ENCODE measurements at places on chromosomes 12 and 14.

DNA sequence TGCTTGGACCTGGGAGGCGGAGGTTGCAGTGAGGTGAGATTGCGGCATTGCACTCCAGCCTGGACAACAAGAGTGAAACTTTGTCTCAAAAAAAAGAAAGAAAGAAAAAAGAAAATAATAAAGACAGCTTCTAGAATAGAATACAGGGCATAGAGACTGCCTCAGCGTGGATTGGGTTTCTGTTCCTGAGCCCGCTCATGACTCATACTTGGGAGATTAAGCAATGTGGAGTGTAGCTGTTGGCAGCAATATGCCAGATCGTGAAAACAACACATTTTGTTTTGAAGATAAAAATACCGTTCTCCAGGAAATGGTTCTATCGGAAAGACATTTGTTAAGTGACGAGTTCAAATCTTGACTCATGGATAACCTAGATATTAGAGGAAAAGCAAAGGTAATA, 67.2 kb downstream of the GLT1D1 start:
- DNase-seq, result no peak

DNA sequence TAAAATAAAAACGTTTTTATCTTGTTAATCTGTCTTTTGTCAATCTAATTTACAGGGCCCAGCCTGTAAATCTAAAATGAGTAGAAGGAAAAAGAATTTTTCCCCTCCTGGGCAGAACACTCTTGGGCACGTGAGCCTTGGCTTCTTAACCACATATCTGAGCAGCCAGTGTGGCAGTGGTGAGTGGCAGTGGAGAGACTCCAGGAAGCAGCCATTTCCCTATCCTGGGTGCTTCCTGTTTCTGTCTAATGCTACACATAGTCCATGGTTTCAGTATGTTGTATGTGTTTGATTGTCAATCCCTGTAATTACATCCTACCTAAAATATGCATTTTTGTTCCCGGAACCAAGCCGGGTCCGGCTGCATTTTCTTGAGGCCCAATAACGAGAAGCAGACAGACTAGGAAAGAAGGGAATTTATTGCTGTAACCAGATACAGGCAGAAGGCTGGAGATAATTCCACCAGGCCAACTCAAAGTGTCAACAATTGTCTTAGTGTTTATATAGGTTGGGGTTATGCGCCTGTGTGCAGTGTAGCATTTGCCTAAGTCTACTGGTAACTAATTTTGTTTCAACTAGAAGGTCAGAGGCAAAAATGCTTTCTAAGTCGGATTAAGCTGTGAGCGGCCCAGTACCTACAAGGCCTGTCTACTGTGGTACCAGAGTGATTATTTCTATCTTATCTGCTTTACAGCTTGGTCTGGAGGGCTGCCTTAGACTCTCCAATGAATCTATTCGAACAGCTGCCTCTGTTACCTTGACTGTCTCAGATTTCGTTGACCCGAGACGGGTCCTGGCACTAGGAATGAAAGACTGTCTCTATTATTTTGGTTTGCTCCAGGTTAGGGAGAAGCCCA, 82.4 kb upstream of the RESF1 start:
- DNase-seq, result no peak

DNA sequence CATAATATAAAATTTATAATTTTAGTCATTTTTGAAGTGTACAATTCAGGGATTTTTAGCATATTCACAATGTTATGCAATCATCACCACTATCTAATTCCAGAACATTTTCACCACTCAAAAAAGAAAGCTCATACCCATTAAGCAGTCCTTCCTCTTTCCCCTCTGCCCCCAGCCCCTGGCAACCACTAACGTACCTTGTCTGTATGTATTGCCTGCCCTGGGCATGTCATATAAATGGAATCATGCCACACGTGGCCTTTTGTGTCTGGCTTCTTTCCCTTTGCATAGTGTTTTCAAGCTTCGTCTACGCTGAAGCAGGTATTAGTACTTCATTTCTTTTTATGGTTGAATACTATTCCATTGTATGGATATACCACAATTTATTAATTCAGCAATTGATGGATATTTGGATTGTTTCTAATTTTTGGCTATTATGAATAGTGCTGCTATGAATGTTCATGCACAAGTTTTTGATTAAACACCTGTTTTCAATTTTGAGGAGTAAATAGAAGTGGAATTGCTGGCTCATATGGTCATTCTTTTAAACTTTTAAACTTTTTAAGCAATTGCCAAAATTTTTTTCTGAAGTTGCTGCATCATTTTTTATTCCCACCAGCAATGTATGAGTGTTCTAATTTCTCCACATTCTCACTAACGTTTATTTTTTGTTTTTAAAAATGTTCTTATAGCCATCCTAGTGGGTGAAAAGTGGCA, 1.6 kb upstream of the SSTR1 start:
- DNase-seq, result no peak

GRCh38 chr14:52265253-52265652, 2.2 kb upstream of the PTGDR start:
- DNase-seq, result no peak

- DNase-seq, result no peak
Observed at GRCh38 chr12:70603044-70603443, 34.2 kb downstream of the PTPRB start.

All from SHP77 treated with DMSO at 0.1 percent for 48 hours (cell line).